ENCODE measurements at places on chromosomes 7 and 10. TPM values are rescaled to one million over a fixed set of nuclear protein-coding genes. Genes with fewer than 3 reads are reported as not detected.
A peak's percentile ranks its signal among the peaks of the same experiment; 100 is the strongest.

MRC1 gene
- total RNA-seq = 0.51 TPM

DNA sequence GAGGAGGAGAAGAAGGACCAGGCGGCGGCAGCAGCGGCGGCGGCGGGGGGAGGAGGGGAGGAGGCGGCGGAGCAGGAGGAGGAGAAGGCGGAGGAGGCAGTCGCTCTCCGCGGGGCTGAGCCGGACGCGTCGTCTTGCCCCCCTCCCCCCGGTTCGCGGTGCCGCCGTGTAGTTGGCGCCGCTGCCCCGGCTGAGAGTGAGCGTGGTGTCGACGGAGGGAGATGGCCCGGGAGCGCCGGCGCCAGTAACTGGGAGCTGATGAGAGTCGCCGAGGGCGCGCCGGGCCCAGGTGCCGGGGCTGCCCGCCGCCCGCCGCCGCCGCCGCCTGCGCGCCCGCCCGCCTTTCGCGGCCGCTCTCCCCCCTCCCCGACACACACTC, 257 bp downstream of the WAC start:
- H3K4me3 ChIP-seq = no peak overlapping the region
- DNase-seq = no peak
- peak overlapping the region; percentile 98 for H3K27ac ChIP-seq
- no peaks in the 10 kb centered on the region for H3K27me3 ChIP-seq
- peaks cover 27% of the 10 kb centered on the region for H3K36me3 ChIP-seq

UFSP1 gene
- total RNA-seq = 2.1 TPM

UTF1 gene
- total RNA-seq = not detected

- H3K27me3 ChIP-seq = no peaks in the 10 kb centered on the region
- no peak overlapping the region for H3K4me3 ChIP-seq
- H3K27ac ChIP-seq = no peak overlapping the region
- no peak for DNase-seq
These were observed 4.0 kb upstream of the TMEM270 start for GRCh38 chr7:73856941-73857340.

- no peak for DNase-seq
- H3K36me3 ChIP-seq = no peaks in the 10 kb centered on the region
- no peaks in the 10 kb centered on the region for H3K27me3 ChIP-seq
These were observed 87.7 kb downstream of the TNS3 start for GRCh38 chr7:47493976-47494911.

TEX36 gene
- total RNA-seq = not detected

- no peak overlapping the region for H3K27ac ChIP-seq
- no peak overlapping the region for H3K4me3 ChIP-seq
- H3K4me1 ChIP-seq = no peaks in the 10 kb centered on the region
- no peak for DNase-seq
- H3K36me3 ChIP-seq = no peaks in the 10 kb centered on the region
These were observed 25.5 kb downstream of the PRR15 start for GRCh38 chr7:29588900-29589696.

DNA sequence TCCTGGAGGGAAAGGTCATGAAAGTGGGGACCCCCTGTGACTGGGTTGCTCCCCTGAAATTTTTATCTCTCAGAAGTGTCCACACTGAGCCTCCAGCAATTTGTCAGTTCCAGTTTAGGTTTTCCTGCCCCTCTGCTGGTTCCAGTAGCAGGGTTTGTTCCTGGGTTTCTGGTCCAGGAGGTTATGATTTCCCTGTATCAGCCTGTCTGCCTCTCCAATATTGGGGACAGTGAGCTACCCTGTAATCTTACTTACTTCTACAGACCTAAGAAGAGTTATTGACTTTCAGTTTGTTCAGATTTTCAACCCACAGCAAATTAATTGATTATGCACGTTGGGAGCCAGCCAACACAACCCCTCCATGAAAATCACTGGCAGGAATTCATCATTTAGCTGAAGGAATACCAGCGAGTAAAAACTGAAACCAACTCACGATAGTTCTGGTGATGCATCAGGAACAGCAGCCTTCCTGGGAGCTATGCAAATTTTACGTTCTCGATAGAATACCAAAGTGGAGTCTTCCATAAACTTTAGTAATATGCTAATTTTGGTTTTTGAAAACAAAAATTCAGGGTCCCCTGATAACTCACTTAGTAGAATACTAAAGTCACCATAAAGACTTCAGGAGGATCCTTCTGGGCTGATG, 31.3 kb upstream of the IL15RA start:
- no peak overlapping the region for H3K4me3 ChIP-seq
- H3K27ac ChIP-seq = no peak overlapping the region
- no peaks in the 10 kb centered on the region for H3K27me3 ChIP-seq

- no peaks in the 10 kb centered on the region for H3K4me1 ChIP-seq
- no peaks in the 10 kb centered on the region for H3K27me3 ChIP-seq
- DNase-seq = no peak
- H3K4me3 ChIP-seq = no peak overlapping the region
- no peak overlapping the region for H3K27ac ChIP-seq
- no peaks in the 10 kb centered on the region for H3K36me3 ChIP-seq
These were observed 399.7 kb upstream of the ETV1 start for GRCh38 chr7:14389181-14389591.

DNA sequence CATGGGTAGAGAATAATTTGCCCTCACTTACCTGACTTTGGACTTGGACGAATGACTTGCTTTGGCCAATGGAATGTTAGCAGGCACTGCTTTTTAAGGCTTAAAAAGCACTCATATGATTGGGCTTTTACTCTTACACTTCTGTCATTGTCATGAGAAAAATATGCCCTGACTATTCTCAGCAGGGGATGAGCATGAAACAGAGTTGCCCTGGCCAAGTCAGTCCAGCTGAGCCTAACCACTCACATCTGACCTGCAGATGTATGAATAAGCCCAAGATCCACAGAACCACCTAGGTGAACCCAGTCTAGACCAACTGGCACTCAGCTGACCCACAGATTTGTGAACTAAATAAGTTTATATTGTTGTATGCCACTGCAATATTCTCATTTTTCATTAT, 573.5 kb downstream of the TNS3 start:
- no peak overlapping the region for H3K4me3 ChIP-seq
- H3K36me3 ChIP-seq = no peaks in the 10 kb centered on the region
- H3K27me3 ChIP-seq = no peaks in the 10 kb centered on the region
- H3K4me1 ChIP-seq = no peaks in the 10 kb centered on the region

- H3K27ac ChIP-seq = no peak overlapping the region
- peaks cover 17% of the 10 kb centered on the region for H3K27me3 ChIP-seq
- no peaks in the 10 kb centered on the region for H3K36me3 ChIP-seq
- H3K4me3 ChIP-seq = no peak overlapping the region
These were observed 1.0 kb upstream of the NPFFR1 start for GRCh38 chr10:70284542-70285475.

- H3K4me3 ChIP-seq = no peak overlapping the region
- peaks cover 76% of the 10 kb centered on the region for H3K36me3 ChIP-seq
- H3K4me1 ChIP-seq = no peaks in the 10 kb centered on the region
- no peak overlapping the region for H3K27ac ChIP-seq
- DNase-seq = no peak
- no peaks in the 10 kb centered on the region for H3K27me3 ChIP-seq
These were observed 45.7 kb downstream of the PITRM1 start for GRCh38 chr10:3126741-3127346.

GRCh38 chr10:105187243-105187642, 546.2 kb downstream of the SORCS3 start:
- H3K27me3 ChIP-seq = no peaks in the 10 kb centered on the region
- no peak overlapping the region for H3K4me3 ChIP-seq
- no peak overlapping the region for H3K27ac ChIP-seq
- no peaks in the 10 kb centered on the region for H3K36me3 ChIP-seq

DNA sequence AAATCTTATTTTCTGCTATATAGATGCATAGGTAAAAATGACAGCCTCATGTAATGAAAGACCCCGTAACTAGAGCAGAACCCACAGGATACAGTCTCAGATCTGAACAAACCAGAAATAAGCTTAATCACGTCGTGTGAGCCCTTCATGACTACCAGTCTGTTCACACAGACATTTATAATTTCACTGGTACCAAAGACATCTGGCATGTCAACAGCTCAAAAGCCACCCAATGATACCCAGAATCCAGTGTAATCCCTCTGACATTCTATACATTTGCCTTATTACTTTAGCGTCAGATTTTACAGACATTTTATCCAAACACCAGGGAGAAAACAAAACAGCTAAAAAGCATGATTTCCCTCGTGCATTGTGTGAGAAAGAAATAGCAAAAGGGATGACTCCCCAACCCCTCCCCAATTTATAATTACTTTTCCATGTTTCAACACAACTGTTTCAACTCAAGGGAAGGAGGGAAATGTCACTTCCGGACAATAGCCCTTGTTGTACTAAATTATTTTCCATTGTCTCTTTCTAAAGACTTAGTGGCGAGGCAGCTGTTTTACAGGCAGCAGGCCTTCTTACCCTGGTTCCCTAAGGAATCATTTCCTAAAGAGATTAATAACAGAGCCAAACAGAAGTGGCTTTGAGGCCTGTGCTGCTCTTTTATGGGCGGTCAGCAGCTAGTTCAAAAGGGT, 33.2 kb downstream of the DOCK4 start:
- no peak for DNase-seq
- H3K4me3 ChIP-seq = no peak overlapping the region
- H3K36me3 ChIP-seq = no peaks in the 10 kb centered on the region
- H3K27me3 ChIP-seq = peaks cover 6% of the 10 kb centered on the region

- no peaks in the 10 kb centered on the region for H3K4me1 ChIP-seq
- H3K27ac ChIP-seq = no peak overlapping the region
- H3K36me3 ChIP-seq = no peaks in the 10 kb centered on the region
- no peak overlapping the region for H3K4me3 ChIP-seq
- no peaks in the 10 kb centered on the region for H3K27me3 ChIP-seq
These were observed 40.0 kb upstream of the SORBS1 start for GRCh38 chr10:95601116-95601719.

- H3K27me3 ChIP-seq = no peaks in the 10 kb centered on the region
- DNase-seq = no peak
- no peak overlapping the region for H3K27ac ChIP-seq
- H3K36me3 ChIP-seq = no peaks in the 10 kb centered on the region
- H3K4me1 ChIP-seq = peaks cover 20% of the 10 kb centered on the region
These were observed 59.0 kb downstream of the PODXL start for GRCh38 chr7:131497454-131497853.

DNA sequence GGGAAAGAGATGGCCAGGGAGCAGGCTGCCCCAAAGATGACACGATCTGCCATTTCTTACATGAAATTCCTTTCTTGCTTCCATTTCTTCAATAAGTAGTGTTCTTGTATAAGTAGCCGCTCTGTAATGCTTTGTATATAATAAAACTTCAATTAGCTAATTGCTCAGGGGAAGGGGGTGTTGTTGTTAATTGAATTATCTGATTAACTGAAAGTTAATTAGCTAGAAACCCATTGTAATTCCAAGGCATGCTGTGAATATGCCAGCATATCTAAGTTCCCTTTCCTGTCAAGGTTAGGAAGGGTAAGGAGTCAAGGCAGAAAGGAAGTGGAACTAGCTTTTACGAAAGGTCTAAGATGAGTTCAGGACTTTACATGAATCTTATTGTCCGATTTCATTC, 765.9 kb downstream of the TYW1 start:
- no peaks in the 10 kb centered on the region for H3K36me3 ChIP-seq
- no peak for DNase-seq
- no peaks in the 10 kb centered on the region for H3K27me3 ChIP-seq
- no peaks in the 10 kb centered on the region for H3K4me1 ChIP-seq
- H3K27ac ChIP-seq = no peak overlapping the region

CNPY4 gene
- 22.1 TPM for total RNA-seq

DNAJC12 gene
- total RNA-seq = 6.9 TPM

GRCh38 chr7:99478464-99479440, 6.1 kb downstream of the ZNF789 start:
- H3K4me1 ChIP-seq = peaks cover 21% of the 10 kb centered on the region
- no peaks in the 10 kb centered on the region for H3K27me3 ChIP-seq
- no peak for DNase-seq

GRCh38 chr7:106134241-106134640, 22.1 kb upstream of the SYPL1 start:
- no peaks in the 10 kb centered on the region for H3K36me3 ChIP-seq
- no peak for DNase-seq
- no peak overlapping the region for H3K27ac ChIP-seq
- no peak overlapping the region for H3K4me3 ChIP-seq

SLC18A3 gene
- not detected for total RNA-seq

GRCh38 chr7:38831259-38831996, 77.6 kb downstream of the VPS41 start:
- no peaks in the 10 kb centered on the region for H3K27me3 ChIP-seq
- H3K4me1 ChIP-seq = no peaks in the 10 kb centered on the region
- no peak overlapping the region for H3K4me3 ChIP-seq
- no peak overlapping the region for H3K27ac ChIP-seq
- DNase-seq = no peak
- H3K36me3 ChIP-seq = no peaks in the 10 kb centered on the region

DNA sequence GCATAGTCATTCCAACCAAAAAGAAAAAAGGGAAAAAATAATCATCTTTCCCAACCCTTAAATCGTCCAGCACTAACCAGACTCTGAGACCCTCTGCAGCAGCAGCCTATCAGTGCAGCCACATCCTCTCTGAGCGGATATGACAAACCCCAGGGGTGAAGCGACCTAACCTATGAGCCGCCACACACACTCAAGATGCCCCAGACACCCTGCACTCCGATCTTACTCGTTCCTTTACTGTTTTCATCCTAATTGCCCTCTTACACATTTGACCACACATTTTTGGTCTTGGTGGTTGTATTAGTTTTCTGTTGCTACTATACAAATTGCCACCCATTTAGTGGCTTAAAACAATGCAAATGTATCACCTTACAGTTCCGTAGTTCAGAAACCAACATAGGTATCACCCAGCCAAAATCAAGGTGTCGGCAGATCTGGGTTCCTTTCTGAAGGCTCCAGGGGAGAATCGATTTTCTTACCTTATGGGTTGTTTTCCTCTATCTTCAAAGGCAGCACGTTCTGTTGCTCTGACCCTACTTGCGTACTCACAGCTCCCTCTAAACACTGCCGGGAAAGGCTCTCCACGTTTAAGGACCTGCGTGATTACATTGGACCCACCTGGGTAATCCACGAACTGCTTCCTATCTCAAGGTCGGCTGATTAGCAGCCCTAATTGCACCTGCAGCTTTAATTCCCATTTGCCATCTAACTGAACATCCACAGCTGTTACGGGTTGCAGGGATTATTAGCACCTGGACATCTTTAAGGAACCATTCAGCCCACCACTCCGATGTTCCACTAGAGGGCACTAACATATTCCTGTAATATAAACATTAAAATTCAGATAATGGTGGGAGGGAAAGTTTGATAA, 37.3 kb upstream of the PRSS1 start:
- no peaks in the 10 kb centered on the region for H3K36me3 ChIP-seq
- H3K4me1 ChIP-seq = peaks cover 31% of the 10 kb centered on the region
- H3K27me3 ChIP-seq = no peaks in the 10 kb centered on the region
- H3K27ac ChIP-seq = peak overlapping the region; percentile 62
- peak overlapping the region; percentile 46 for H3K4me3 ChIP-seq

DNA sequence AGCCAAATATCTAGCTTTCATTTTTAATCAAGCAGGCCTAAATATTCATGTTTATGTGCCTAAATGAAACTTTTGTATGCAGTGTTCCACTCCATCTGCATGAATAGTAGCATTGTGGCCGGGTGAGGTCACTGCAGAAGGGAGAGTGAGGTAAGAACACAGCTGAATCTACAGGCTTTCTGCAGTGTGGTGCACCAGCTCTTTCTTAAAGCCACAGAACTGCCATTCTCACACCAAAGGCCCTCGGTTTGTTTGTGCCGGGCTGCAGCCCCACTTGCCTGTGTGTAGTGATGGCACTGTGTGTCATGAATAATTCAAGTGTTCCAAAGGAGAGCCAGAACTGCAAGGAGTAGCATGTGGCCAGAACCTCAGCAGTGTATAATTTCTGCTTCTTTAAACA, 204.1 kb downstream of the TRIL start:
- no peaks in the 10 kb centered on the region for H3K27me3 ChIP-seq
- DNase-seq = no peak

- no peak overlapping the region for H3K27ac ChIP-seq
- no peaks in the 10 kb centered on the region for H3K36me3 ChIP-seq
- DNase-seq = no peak
- H3K4me1 ChIP-seq = no peaks in the 10 kb centered on the region
These were observed 168.9 kb upstream of the PFKP start for GRCh38 chr10:2898509-2898860.
